ENCODE measurements at places on chromosomes 13 and 19. TPM values are rescaled to one million over a fixed set of nuclear protein-coding genes. Genes with fewer than 3 reads are reported as not detected.

The POSTN gene
- total RNA-seq, result 3.0 TPM

The CYP4F2 gene
- total RNA-seq, result not detected

- DNase-seq, result peak; percentile 21
Observed at GRCh38 chr19:46840498-46840942, 10.1 kb downstream of the AP2S1 start.

DNA sequence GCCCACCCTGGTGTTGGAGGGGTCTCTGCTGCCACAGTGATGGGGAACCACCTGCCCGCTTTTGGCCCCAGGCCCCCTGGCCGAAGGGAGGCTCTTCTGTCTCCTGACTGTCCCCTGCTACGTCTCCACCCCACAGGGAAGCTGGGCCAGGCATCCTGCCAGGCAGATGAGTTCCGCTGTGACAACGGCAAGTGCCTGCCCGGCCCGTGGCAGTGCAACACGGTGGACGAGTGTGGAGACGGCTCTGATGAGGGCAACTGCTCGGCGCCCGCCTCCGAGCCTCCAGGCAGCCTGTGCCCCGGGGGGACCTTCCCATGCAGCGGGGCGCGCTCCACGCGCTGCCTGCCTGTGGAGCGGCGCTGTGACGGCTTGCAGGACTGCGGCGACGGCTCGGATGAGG, 11.0 kb downstream of the LRP3 start:
- DNase-seq, result no peak

DNA sequence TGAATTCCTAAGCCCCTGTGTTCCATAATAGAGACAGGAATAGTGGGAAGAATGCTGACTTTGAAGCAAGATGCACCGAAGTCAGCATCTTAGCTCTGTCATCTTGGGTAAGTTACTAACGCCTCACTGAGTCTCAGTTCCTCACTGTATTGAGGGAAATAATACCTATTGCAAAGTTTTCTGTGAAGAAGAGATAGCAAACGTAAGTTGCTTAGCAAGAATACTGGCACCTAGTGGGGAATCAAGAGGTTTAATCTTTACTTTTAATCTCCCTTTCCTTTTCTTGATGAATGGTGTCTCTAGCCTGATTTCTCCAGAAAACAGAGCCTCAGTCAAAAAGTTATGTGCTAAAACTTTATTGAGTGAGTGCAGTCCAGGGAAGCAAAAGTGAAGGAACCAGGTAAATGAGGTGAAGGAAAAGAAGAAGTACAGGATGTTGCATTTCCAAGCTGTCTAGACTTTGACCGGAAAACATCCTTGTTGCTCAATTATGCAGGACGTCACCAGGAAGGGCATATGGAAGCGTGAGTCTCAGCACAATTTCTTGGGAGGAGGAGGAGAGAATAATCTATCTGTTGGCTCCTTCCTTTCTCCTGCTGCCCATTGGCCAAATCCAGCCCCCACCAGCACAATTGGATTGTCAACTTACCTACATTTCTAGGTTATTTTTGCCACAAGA, 210.0 kb downstream of the B3GLCT start:
- DNase-seq, result no peak

DNA sequence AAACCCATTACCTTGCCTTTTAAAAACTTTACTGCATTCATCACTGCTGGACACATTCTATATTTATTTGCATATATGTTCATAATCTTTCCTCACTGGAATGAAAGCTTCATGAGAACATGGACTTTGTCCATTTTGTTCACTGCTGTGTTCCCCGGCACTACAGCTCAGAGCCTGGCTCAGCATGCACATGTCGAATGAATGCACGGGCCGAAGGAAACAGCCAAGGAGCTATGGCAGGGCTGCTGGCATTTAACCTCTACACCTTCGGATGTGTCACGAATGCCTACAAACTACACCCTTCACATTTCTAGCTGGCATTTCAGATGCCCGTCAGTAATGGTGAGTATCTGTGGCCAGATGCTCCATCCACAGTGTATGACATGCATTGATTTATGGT, 7.6 kb downstream of the MTIF3 start:
- DNase-seq, result no peak
